ENCODE measurements at places on chromosomes 13 and 19.
A peak's percentile ranks its signal among the peaks of the same experiment; 100 is the strongest.

DNA sequence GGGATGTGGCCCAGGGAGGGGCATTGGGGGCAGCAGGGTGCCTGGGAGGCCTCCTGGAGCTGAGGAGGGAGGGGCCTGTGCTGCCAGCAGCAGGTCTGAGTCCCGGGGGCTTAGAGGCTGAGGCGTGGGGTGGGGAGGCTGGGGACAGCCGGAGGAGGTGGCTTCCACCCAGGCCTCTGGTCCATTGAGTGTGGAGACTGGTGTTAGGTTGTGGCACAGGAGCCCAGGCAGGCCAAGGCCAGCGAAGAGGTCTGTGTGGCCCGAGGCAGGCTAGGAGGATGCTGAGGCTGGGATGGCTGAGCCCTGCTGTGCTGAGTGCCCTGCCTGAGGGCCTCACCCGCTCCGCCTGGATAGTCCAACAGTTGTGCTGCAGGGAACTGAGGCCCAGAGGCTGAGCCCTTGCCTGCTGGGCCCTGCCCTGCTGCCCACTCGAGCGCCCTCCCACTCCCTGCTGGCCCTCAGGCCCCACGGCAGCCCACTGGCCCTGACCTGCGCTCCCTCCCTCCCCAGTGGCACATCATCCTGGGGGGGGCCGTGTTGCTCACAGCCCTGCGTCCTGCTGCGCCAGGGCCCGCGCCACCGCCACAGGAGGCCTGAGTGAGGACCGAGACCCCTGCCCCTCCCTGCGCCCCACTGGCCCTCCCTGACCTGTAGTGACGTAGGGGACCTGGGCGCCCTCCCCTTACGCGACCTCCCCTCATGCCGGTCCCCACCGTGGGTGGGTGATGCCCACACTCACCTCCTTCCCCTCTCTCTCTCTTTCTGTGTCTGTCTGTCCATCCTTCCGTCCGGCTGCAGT, 4.9 kb upstream of the GARIN5A start:
- DNase-seq = no peak

- DNase-seq = peak; percentile 94
Observed at GRCh38 chr19:12495002-12495802, 10.6 kb upstream of the ZNF709 start.

- no peak for DNase-seq
Observed at GRCh38 chr19:19570571-19570970, 32.5 kb downstream of the CILP2 start.

GRCh38 chr13:47707414-47707813, 293.7 kb downstream of the SUCLA2 start:
- DNase-seq = no peak

- DNase-seq = no peak
Observed at GRCh38 chr13:46951516-46951915, 54.7 kb upstream of the HTR2A start.

GRCh38 chr13:48775804-48776203, 122.1 kb downstream of the CYSLTR2 start:
- DNase-seq = no peak

DNA sequence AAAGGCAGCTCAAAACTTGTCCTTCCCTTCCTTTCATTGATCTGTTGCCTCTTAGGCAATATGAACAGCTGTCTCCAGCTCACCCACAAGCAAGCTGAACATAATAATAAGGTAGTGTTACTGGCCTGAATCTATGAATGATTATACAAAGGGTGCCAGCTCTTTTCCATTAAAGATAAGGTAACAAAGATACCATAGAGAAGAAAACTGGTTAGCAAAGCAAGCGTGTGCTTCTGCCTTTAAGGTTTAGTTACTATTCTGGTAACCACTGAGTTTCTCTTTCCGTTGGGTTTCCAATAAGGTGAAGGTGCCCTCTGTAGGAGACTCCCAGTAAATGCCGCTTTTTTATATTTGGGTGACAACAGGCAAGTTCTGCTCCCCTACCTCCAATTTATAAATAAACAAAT, 12.1 kb upstream of the DACH1 start:
- peak; percentile 38 for DNase-seq

- DNase-seq = no peak
Observed at GRCh38 chr19:29528946-29529645, 3.3 kb downstream of the VSTM2B start.

DNA sequence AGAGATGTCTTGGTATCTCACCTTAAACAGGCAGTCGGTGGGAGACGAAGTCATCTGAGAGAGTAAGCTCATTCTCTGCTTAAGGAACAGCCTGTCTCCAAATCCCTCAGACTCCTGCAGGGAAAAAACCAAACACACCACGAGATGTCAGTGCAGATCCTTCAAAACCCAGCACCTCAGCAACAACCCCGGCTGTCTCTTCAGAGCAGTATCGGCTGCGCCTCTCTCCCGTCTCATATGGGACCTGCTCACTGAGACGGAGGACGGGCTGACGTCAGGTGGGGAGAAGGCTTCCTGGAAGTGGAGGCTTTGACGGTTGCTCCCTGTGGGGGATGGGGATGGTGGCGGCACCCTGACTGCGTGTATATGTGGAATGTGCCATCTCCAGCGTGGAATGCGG, 43.6 kb downstream of the ANKRD27 start:
- no peak for DNase-seq

- DNase-seq = peak; percentile 64
Observed at GRCh38 chr19:53195265-53195903, 2.2 kb upstream of the ZNF665 start.

- no peak for DNase-seq
Observed at GRCh38 chr13:107284173-107284572, 716.2 kb upstream of the ARGLU1 start.

GRCh38 chr19:49515767-49516166, 3.3 kb downstream of the FCGRT start:
- DNase-seq = no peak

GRCh38 chr19:55312621-55313512, 12.3 kb downstream of the TMEM150B start:
- DNase-seq = no peak

GRCh38 chr19:48303367-48303766, 22.0 kb upstream of the EMP3 start:
- DNase-seq = no peak

DNA sequence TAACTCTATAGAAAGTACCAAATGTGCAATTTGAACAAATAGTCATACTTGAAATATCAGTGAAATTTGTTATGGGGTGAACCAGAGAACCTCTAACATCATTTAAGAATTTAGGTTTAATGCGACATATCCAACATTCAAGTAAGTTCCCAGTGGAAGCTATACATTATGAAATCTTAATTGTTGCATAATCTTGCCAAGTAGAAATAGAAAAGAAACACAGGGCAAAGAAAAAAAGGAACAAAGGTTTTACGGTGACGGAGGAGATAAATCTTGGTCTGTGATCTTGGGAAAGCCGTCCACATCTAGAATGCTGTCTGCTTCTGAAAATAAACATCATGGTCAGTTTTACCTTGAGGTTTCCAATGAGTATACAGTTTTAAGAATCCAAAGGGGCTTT, 445.7 kb downstream of the RFC3 start:
- no peak for DNase-seq

GRCh38 chr19:51440846-51441409, 17.3 kb downstream of the SIGLEC8 start:
- peak; percentile 47 for DNase-seq

DNA sequence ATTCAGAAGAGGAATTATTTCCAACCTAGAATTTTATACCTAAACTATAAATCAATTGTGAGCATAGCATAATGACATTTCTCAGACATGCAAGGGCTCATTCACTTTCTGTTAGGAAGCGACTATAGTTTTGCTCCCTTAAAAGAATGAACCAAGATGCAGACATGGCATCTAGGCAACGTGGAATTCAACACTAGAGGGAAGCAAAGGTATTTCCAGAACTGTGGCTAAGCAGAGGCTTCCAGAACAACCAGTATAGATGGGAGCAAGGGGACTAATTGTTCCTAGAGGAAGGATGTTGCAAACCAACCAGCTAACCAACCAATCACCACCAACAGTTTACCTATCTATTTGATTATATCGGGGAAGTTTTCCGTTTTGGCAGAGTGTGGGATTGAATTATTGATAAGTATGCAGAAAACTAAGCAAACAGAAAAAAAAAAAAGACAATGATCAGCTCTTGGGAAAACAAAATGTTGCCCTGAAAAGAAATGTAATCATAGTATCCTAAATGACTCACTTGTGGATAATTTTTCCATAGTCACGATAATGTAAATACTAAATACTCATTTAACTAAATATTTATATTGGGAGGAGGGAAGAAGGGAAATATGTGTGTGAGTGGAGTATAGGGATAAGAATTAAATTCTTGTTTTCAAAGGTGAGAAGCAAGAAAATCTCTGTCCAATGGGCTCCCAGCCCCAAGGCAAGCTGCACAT, 21.1 kb downstream of the ARL11 start:
- no peak for DNase-seq

Data from erythroblast (primary cell).